ENCODE measurements at places on chromosomes 13 and 19.

GRCh38 chr19:33620611-33621010 lies 1.1 kb upstream of the CHST8 start:
- DNase-seq = no peak

- DNase-seq = no peak
Measured at GRCh38 chr19:32646556-32646955, 28.4 kb downstream of the ANKRD27 start.

DNA sequence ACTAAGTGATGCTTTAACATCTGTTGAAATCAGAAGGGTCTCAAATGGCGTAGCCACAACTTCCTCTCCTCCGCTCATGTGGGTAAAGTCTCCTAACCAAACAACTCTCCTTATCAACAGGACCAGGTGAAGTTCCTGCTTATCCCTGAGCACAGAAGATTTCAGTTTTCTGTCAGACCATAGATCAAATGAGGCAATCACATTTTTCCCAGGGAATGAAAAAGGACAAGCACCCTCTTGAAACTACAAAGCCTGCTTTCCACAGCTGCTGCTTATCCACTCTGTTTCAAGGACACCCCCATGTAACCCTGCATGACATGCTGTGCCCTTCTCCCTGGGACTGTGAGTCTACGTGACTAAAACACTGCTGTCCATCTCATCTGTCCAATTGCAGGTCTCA lies 788.3 kb upstream of the SLITRK5 start:
- DNase-seq = no peak

GRCh38 chr13:59680429-59681024 lies 483.2 kb downstream of the DIAPH3 start:
- DNase-seq = no peak

DNA sequence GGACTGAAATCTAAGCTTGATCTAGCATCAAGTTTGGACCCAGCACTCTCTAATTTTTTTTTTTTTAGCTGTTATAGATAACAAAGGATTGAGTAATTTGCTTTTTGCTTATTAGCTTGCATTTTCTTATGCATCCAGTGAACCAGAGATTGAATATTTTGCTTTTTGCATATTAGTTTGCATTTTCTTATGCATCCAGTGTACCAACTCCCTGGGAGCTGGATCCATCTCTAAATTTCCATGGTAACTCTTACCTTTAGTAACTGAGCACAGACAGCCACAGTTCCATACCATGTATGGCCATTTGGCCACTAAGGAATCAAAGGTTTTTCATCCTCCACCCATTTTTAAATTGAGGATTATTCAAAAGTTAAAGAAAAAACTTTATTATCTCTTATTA lies 8.7 kb upstream of the ZNF548 start:
- DNase-seq = no peak

- DNase-seq = no peak
Measured at GRCh38 chr19:3720349-3720917, 12.2 kb downstream of the TJP3 start.

DNA sequence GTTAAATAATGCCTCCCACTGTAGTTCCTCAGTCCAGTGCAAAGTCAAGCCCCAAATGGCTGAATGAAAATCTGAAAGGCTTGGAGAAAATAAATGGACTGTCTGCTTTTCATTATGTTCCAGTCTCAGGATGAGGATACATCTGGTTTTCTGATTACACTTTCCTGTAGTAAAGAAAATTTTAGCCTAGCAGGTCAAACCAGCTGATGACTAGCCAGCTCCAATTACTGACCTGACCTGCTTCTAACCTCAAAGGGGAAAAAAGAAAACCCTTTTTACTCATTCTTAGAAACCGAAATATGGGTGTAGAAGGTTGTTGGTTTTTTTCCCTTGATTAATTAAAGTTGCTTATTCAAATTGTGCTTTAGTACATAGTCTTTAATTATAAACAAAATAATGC lies 418.4 kb downstream of the EFNB2 start:
- DNase-seq = no peak

GRCh38 chr19:4386041-4386782 lies 14.1 kb downstream of the SH3GL1 start:
- DNase-seq = no peak

DNA sequence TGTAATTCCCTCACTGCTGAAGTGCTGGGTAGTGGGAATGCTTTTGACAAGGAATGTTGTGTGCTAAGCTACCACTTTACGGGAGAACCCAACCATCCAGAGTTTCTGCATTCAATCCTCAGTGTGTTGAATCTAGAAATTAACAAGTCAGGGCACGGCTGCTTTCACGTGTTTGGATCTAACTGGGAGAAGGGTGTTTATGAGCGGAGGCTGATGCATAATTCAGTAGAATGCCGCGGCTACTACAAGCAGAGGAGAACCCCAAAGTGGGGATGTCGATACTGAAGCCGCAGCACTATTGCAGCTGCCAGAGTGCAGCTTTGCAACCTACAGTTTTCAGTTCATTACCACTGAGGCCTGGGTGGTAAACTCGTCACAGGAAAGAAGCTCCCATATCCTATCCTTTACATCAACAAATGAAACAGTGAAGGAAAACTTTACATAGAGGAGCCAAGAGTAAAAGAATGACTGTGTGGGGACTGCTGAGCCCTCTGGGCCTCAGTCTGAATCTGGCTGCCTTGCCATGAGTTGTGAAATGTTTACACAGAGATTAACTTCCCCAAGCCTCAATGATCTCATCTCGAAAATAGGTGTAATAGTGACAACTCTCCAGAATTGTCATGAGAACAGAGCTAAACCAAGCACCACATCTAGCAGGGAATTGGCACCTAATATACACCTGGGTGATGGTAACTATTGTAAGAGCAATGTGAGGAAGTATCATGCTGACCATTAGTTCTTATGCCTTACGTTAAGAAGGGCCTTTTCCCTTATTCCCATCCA lies 531.7 kb downstream of the MYO16 start:
- DNase-seq = no peak

GRCh38 chr13:25738342-25739196 lies 313.2 kb downstream of the SHISA2 start:
- DNase-seq = no peak

DNA sequence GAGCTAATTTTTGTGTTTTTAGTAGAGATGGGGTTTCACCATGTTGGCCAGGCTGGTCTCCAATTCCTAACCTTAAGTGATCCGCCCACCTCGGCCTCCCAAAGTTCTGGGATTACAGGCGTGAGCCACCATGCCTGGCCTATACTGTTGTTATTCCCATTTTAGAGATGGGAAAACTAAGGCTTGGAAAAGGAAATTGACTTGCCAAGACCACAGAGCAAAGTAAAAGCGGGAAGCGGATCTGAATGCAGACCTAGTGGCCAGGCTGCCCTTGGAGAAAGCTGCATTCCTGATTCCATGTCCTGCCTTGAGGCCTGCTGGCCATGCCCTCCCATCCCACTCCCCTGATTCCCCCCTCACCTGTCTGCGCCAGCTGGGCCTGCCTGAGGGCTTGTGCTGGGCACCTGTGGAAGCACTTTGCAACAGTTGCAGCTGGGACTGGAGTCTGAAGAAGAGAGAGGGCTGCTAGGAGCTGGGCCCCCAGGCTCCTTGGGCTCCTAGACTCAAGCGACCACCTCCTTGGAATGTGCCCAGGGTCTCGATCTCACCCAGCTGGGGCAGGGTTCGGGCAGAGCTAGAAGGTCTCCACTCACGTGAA lies 5.7 kb downstream of the PALM3 start:
- no peak for DNase-seq

GRCh38 chr13:28717170-28717569 lies 1.6 kb downstream of the SLC46A3 start:
- DNase-seq = no peak

GRCh38 chr19:47742634-47743033 lies 2.7 kb upstream of the NOP53 start:
- DNase-seq = no peak

GRCh38 chr13:43411211-43411610 lies 375.6 kb downstream of the ENOX1 start:
- no peak for DNase-seq

DNA sequence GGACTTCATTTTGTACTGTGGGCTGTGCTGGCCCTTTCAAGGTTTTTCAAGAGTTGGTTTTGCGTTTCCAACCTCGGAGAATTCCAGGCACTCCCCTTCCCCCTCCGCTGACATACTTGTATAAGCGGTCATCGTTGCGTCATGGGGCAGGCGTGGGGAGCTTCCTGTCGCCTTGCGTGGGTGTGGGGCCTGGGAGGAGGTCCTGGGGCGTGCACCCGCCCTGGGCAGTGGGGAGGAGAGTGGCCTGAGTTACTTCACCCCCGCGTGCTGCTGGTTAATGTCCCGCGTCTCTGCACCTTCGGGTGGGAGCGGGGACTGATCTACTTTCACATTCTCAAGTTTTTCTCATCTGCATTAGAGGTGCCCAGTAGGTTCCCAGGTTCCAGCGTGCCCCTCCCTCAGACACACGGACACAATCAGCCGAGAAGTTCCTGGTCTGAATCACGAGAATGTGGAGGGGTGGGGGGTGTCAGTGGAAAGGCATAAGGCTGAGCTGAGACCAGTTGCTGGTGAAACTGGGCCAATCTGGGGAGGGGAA lies 4.1 kb downstream of the IER2 start:
- peak; percentile 81 for DNase-seq

DNA sequence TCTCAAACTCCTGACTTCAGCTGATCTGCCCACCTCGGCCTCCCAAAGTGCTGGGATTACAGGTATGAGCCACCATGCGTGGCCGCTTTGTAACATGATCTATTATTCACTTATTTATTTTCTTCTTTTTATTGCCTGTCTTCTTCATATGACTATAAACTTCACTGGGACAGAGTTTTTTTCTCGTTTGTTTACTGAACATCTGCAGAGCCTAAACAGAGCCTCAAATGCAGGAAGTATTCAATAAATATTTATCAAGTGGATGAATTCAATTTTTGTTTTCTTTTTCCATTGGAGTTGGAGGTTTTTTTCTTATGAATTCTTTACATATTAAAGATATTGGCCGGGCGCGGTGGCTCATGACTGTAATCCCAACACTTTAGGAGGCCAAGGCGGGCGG lies 54.7 kb downstream of the SKA3 start:
- no peak for DNase-seq

DNA sequence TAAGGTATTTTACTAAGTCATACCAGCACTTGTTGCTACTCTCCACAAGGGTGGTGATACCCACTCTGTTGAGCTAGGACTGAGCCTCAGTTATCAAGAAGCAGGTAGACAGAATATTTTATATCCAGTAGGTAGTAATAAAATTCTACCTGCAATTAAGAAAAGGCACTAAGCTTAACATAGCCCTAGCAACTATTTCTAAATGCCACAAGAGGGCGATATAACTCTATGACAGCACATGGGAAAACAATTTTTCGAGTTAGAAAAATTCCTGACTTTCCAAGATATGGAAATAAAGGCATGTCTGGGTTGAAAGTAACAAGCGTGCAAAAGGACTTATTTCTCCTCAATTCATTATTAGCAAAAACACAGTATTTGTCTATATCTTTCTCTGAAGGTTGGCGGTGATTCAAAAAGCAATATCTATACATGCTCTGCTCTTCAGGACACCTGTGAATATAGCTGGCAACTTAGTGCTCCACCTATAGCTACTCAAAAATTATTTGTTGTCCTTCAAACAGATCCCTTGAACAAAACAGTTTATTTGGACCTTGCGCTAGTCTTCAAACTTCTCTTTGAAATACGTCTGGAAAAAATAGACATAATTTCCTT lies 14.7 kb downstream of the CCDC169 start:
- no peak for DNase-seq

DNA sequence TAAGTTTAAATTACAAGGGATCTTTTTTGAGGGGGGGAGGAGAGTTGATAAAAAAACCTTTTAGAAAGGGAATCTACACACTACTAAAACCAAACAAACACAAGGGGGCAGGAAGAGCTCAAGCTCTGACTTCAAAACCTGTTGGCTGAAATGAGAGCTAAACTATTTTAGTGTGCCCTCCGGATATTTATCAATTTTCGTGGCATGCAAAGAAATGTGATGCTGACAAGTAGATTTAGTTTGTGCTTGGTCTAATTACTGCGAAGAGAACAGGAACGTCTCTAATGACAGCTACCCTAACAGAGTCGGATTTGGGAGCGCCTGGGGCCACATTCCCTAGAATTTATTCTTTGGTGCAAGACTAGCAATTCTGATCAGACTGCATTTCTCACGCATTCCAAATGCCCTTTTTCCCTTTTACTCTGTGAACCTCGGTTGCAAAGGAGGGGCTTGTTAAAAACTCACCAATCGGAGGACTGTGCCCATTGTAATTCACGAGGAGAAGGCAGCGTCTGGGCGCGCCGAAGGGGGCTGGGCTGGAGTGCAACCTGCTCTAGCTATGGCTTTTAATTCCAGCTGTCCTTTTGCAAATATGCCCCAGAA lies 802 bp upstream of the FREM2 start:
- no peak for DNase-seq

DNA sequence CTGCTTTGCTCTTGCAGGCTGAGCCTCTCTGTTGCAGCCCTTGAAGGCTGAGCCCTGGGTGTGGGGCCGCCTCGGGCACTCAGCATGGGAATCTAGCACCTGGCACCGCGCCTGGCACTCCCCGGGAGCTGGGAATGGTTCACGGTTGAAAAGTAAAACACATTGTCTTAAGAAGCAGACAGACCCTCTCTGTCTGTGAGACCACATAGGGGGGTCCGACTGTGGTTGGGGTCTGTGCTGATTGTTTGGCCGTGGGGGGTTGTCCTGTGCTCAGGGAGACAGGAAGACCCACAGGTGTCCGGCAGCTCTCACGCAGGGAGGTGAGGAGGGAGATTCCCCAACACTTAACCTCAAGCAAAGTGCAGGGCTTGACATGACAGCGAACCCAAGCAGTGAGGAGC lies 64.8 kb downstream of the SOX1 start:
- DNase-seq = no peak

DNA sequence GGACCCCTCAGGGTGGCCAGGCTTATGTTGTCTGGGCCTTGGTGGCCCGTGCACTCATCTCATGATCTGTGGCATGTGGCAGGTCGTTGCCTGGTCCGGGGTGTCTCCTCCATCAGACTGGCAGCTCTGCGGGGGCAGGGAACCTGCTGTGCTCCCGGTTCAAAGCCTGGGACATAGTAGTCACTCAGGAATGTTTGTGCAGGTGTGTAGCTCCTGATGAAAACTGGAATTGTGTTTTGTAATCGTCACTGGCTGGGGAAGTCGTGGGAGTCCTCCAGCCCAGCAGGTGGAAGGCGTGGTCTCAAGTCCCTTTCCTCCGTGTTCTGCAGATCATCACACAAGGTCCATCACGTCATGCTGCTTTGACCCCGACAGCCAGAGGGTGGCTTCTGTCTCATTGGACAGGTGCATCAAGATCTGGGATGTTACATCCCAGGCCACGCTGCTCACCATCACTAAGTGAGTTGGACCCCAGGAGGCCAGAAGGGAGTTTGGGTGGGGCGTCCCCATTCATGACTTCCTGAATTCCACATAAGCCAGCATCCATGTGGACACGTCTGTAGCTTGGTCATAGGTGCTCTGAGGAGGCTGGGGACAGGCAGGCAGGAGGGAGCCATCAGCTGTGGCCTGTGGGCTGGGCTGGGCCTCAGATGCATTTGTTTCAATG lies 19.1 kb downstream of the WDR88 start:
- DNase-seq = no peak

GRCh38 chr19:30078381-30078910 lies 136.4 kb downstream of the URI1 start:
- DNase-seq = no peak

DNA sequence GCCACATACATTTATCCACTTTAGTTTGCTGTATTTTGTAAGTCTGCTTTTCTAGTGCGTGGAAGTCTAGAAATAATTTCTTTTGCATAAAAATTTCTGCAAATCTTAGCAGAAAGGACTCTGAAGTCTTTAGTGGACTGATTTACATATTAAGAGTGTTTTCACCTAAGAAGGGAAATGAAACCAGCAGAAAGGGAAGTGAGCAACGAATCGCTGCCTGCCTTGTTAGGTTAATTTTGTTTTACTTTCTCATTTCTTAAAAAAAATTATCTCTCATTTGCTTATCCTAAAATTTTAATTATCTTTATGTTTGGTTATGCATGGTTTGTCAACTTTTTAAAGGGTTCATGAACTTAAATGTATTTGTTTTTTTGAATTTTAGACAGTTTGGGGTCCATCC lies 767 bp upstream of the GPR18 start:
- no peak for DNase-seq
